Activated CD4-positive, alpha-beta T cell treated with anti-CD3 and anti-CD28 coated beads, Interleukin-2, amount 50 U/mL, for 1 hour (primary cell): ENCODE measurements at places on chromosomes 6 and 20.

- no peak for DNase-seq
Observed at GRCh38 chr20:6898928-6899327, 131.4 kb downstream of the BMP2 start.

- DNase-seq: no peak
Observed at GRCh38 chr6:13733178-13733887, 21.7 kb upstream of the RANBP9 start.

DNA sequence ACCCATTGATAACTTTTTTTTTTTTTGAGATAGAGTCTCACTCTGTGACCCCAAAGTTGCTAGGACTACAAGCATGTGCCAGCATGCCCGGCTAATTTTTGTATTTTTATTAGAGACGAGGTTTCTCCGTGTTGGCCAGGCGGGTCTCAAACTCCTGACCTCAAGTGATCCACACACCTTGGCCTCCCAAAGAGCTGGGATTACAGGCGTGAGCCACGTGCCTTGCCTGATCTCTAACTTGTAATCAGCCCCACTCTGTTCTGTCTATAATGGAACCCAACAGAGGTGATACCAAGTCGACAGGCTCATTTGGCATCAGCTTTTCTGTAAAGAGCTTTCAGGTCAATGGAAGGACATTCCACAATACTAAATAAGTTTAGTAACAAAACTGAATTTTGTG lies 99.4 kb downstream of the HFE start:
- DNase-seq: no peak

- no peak for DNase-seq
Observed at GRCh38 chr20:48098099-48098498, 312.8 kb upstream of the SULF2 start.

- DNase-seq: no peak
Observed at GRCh38 chr6:25851961-25852360, 20.1 kb upstream of the SLC17A1 start.

DNA sequence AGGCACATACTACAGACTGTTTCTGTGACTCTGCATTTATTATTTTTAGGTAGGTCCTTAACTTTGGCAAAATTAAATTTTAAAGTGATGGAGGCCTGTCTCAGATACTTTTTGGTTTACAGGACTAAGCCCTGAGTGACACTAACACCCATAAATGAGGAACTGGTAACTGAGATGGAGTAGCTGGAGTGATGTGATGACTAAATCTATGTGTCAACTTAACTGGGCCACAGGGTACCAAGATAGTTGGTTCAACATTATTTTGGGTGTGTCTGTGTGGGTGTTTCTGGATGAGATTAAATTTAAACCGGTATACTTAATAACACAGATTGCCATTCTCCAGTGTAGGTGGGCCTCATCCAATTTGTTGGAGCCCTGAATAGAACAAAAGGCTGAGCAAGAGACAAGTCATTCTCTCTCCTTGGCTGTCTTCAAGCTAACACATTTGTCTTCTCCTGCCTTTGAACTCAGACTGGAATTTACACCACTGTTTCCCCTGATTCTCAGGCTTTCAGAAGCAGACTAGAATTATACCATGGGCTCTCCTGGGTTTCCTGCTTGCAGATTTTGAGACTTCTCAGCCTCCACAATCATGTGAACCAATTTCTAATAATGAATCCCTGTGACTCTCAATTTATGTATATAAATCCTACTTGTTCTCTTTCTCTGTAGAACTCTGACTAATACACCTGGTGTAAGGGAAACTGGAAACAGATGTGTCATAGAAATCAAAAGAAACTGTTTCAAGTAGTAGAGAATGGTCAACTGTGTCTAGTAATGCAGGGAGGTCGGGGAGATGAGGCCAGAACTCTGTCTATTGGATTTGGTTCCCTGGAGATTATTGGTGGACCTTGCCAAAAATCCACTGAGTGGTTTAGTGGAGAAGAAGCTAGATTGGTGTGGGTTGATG lies 579.2 kb downstream of the EPM2A start:
- DNase-seq: no peak

DNA sequence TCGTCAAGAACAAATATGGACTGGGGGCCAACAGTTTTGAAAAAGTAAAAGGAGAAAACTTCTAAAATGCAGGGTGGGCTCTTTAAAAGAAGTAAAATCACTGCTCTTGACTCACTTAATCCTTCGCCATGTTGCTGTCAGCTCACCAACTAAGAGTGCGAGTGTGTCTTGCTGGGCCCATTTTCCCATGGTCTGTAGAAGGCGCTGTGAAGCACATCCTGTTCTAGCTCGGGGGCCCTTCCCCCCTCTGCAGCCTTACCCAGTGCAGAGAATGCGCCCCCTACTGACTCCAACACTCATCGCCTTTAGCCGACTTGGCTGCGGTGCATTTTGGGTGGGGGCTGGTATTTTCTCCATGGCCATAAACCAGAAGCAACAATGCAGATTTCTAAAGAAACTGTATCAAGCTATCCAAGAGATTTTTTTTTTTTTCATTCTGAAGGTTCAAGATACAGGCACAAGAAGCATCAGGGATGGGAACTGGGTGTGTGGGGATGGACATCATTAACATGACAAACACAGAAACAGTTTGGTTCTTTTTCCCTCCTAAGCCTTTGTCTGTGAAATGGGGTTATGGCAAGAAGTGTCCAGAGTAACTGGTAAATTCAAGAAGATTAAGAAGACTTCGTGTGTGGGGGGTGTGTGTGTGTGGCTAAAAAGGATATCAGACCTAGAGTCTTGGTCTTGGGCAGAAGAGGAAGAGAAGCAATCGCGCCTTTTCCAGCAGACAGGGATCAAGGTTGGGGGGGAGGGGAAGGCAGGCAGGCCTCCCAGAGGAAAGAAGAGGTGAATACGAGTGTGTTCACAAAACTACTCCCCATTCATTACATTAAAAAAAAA lies 1.7 kb downstream of the ADNP start:
- DNase-seq: peak; percentile 93

DNA sequence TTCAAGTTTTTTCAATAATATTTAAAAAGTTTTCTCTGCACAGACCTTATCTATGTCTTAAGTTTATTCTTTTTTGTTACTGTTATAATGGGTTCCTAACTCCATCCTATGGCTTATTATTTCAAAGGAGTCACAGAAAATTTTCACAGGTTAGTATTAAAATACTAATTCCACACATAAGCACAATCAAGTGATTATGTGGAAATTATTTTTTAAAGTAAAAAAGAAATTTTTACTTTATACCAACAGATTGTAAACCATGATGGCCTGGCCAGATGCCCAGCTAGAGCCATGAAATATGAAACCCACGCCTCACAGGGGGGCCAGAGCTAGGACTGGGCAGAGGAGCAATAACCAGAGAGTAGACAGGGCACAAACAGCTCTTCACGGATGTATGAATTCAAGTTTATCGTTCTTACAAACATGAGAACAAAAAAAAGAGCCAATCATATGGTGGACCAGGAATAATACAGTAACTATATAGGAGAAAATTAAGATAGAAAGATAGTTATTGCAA lies 34.0 kb downstream of the NUDT3 start:
- no peak for DNase-seq

GRCh38 chr6:161894436-161894835 lies 620.6 kb upstream of the AGPAT4 start:
- no peak for DNase-seq

DNA sequence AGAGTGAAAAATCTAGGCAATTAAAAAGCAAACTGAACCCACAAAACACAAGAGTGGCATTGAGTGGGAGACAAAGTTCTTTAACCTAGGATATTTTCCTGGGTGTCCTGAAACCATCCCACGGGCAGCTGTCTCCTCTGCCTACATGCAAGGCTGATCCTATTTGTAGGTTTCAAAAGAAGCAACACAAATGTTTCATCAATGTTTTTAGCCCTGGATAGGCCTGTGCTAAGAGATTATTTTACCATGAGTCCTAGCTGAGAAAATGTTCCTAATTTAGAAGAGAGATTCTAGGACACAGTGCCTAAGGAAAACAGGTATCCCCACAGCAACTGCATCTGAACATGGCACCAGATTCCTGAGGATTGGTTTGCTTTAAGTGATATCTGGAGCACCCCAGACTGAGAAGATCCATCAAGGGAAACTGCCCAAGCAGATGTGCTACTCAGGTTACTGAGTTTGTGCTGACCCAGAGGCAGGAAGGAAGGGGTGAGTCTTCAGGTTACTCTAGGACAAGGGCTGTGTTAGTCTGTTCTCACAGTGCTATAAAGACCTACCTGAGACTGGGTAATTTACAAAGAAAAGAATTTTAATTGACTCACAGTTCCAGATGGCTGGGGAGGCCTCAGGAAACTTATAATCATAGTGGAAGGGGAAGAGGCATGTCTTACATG lies 111.6 kb upstream of the UST start:
- DNase-seq: no peak

DNA sequence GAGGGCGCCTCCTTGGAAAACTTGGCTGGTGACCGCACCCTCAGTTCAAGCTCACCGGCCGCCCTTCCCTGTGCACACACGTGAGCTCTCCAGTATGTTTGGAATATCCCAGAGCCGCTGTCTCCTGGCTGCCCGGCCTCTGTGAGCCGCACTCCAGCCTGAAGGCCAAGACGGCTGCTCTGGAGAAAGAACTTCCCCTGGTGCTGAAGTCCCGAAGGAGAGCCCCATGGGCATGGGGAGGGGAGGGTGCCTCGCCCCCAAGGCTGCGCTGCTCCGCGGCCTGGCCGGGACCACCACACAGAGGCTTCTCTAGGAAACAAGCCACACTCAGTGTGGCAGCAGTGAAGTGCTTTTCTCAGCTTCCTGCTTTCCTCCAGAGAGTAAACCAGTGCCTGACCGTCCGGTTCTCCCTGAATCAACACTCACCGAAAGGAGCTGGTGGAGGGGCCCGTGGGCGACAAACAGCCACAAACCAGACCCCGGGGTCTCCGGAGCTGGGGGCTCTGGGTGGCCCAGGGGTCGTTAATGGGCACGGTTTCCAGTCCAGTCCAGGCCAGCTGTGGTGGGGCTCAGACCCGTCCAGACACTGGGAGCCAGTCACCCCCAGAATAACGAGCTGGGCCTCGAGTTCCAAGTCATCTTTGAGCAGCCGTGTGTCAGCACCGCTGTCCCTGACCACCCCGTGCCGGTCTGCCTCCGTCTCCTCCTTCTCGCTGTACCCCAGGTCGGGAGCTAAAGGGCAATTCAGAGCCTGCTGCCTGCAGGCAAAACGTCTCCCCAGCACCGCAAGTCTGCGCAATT lies 87.4 kb upstream of the BHLHE23 start:
- DNase-seq: no peak

DNA sequence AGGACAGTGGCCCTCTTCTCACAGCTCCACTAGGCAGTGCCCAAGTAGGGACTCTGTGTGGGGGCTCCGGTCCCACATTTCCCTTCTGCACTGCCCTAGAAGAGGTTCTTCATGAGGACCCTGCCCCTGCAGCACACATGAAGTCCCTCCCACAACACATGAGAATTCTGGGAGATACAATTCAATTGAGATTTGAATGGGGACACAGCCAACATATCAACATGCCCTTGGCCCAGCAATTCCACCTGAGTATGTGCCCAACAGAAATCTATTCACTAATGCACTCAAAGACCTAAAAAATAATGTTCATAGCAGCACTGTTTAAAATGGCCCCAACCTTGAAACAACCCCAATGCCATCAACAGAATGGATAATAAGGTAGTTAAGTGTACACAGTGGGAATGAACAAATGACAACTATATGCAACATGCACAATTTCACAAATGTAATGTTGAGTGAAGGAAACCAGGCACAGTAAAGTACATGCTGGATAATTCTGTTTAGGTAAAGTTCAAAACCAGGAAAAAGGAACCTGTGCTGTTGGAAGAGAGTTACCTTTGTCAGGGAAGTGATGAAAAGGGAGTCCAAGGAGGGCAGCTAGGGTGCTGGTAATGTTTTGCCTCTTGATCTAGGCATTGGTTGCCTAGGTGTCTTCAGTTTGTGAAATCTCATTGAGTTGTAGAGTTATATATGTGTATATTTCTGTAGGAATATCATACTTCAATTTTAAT lies 16.1 kb downstream of the ISM1 start:
- no peak for DNase-seq

DNA sequence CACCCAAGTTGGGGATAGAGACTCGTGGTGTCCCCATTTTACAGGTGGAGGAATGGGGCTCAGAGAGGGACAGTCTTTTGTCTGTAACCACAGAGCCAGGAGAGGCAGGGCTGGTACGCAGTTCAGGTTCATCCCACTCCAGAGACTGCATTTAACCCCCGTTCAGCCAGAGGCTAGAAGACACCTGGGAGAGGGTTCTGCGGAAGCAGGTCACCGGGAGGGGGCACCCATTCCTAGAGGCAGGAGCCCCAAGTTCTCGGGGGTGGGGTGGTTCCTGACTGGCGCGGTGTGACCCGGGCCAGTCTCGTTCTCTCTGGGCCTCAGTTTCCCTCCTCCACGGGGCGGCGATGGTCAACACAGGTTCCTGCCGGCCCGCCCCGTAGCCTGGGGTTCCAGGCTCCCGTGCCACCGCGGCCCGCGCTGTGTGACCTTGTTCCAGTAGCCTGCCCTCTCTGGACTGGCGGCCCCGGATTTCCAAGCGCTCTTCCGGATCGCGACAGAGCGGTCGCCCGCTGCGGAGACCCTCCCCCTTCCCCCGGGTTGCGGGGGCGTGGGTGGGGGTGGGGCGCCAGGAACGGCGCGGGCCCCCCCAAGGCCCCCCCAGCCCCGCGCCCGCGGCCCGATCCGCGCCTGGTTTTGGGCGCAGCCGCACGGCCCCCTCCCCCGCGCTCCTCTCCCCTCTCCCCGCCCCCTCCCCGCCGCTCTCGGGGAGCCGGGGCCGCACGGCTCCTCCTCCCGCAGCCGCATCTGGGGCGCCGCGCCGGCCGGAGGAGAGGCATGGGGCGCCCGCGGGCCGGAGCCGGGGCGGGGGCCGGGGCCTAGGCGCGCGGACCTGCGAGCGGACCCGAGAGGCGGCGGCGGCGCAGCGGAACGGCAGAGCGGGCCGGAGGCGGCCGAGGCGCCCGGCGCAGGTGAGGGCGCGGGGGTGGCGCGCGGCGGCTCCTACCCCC lies at the start of gene DLGAP4:
Gene DLGAP4, plus strand, starts transcription at position 738 of the 950 bp plus-strand sequence. CDS start 125,379 bp downstream, outside the sequence.
- DNase-seq: no peak

DNA sequence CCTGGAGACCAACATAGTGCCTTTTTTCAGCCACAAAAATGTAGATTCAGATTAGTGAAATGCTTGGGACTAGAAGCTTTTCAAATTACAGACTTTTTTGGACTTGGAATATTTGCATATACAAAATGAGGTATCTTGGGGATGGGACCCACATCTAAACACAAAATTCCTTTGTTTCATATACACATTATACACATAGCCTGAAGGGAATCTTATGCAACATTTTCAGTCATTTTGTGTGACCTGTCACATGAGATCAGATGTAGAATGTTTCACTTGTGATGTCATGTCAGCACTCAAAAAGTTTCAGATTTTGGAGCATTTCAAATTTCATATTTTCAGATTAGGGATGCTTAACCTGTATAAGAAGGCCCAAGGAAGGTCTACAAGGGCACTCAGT lies 44.5 kb upstream of the ALDH8A1 start:
- DNase-seq: no peak

GRCh38 chr20:11248687-11249638 lies 575.2 kb upstream of the JAG1 start:
- no peak for DNase-seq
